ENCODE measurements at places on chromosomes 13 and 19. TPM values are rescaled to one million over a fixed set of nuclear protein-coding genes. Genes with fewer than 3 reads are reported as not detected.

The OR7D2 gene
- total RNA-seq: 0.16 TPM

The THSD8 gene
- total RNA-seq: 2.7 TPM

The PGLYRP1 gene
- total RNA-seq: not detected

The FCAR gene
- not detected for total RNA-seq

The ACTMAP gene
- 7.4 TPM for total RNA-seq

The PRSS57 gene
- total RNA-seq: not detected

The SLAIN1 gene
- 8.0 TPM for total RNA-seq

The KCNRG gene
- not detected for total RNA-seq

The PTPRS gene
- total RNA-seq: 40.0 TPM

The ZNF540 gene
- 6.9 TPM for total RNA-seq

DNA sequence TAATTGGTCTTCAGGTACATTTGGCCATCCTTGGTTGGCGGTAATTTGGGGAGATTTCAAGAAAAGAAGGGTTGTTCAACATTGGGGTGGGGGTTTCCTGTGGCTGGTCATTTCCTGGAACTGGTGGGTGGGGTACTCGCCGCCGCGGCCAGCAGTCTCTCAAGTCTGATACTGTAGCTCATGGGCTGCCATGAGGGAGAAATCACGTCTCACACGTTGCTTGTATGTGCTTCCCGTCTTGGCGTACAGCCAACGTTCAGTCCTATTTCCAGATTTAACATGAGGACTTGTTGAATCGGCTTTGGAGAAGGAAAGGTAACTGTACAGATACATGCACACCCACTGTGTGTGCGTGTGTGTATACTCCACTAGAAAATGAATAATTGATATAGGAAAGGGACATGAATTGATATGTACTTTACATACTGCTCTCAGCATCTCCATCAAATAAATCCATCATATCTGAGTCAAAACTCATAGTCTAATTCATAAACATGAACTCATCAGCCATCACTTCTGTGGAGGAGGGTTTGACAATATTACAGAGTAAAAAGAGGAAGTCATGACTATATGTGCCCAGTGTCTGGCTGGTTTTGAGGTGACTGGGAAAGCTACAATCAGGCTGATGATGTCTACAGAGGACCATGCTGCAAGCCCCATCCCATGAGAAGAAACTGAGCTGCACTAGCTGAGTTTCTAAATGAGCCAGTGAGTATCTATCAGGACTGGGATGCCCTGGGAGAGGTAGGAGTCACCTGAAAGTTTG is 418.1 kb downstream of the TSHZ3 start:
- peaks cover 49% of the 10 kb centered on the region for H3K27me3 ChIP-seq
- H3K4me3 ChIP-seq: no peak overlapping the region
- H3K36me3 ChIP-seq: no peaks in the 10 kb centered on the region
- H3K4me1 ChIP-seq: no peaks in the 10 kb centered on the region
- DNase-seq: no peak

DNA sequence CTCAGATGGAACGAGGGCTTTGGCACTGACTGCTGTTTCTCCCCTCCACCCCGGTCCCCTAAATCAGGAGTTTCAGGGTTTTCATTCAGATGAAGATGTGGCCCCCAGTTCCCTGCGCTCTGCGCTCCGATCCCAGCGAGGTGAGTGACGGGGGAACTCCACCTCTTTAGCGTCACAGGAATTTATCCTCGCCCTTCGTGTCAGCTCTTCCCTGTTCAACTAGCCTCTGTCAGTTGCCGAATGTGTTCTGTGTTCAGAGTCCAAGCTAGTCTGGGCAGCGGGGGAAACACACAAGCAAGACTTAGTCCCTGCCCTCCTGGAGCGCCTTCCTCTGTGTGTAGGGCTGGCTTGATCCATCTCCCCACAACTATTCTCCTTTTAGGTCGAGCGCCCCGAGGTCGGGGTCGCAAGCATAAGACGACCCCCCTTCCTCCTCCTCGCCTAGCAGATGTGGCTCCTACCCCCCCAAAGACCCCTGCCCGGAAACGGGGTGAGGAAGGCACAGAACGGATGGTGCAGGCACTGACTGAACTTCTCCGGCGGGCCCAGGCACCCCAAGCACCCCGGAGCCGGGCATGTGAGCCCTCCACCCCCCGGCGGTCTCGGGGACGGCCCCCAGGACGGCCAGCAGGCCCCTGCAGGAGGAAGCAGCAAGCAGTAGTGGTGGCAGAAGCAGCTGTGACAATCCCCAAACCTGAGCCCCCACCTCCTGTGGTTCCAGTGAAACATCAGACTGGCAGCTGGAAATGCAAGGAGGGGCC is 1.8 kb downstream of the KMT2B start:
- peak overlapping the region; percentile 8 for H3K27ac ChIP-seq
- H3K4me1 ChIP-seq: peaks cover 47% of the 10 kb centered on the region
- H3K4me3 ChIP-seq: peak overlapping the region; percentile 96
- no peaks in the 10 kb centered on the region for H3K27me3 ChIP-seq

DNA sequence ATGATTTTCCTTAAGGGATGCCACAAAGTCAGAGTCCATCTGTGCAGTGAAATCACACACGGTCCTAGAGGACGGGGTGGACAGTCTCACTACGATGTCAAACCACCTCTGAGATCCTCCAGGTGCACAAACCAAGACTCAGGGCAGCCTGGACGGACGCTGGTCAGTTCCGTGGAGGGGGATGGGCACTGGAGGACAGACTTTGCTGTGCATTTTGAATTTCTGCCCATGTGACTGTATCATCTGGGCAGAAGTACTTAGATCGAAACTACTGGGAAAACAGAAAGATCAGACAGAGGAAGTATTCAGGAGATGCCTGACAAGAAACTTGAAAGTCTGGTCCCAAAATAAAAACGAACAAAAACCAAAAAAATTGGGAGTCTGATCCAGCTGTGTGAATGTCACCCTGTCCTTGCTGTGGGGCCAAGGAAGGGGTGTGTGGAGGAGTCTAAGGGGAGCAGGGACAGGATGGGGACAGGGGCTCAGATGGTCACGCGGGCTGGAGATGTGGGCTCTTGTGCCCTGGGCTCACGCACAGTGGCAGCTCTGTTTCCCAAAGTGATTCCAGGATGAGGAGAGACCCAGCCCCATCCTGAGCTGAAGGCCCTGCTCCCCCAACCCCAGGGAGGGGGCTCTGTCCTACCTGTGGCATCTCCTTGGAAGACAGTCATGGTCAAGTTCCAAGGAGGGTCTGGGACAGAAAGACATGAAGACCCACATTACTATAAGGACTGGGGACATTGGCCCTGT is 1.5 kb downstream of the SIGLEC8 start:
- H3K27ac ChIP-seq: no peak overlapping the region
- H3K27me3 ChIP-seq: peaks cover 92% of the 10 kb centered on the region
- H3K36me3 ChIP-seq: no peaks in the 10 kb centered on the region
- H3K4me3 ChIP-seq: no peak overlapping the region
- no peak for DNase-seq
- no peaks in the 10 kb centered on the region for H3K4me1 ChIP-seq

GRCh38 chr13:95957331-95957730 is 95.9 kb downstream of the UGGT2 start:
- peaks cover 34% of the 10 kb centered on the region for H3K36me3 ChIP-seq
- no peaks in the 10 kb centered on the region for H3K4me1 ChIP-seq
- DNase-seq: no peak
- H3K4me3 ChIP-seq: no peak overlapping the region
- H3K27ac ChIP-seq: no peak overlapping the region

DNA sequence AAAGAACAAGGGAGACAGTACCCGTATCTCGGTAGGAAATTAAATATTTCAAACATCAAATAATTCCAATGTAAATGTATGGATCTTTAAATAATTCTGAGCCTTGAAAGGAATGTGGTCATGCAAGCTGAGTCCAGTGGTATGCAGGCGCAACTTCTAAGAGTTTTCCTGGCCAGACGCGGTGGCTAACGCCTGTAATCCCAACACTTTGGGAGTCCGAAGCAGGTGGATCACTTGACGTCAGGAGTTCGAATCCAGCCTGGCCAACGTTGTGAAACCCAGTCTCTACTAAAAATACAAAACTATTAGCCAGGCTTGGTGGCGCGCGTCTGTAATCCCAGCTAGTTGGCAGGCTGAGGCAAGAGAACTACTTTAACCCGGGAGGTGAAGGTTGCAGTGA is 1.1 kb upstream of the ZNF845 start:
- peaks cover 23% of the 10 kb centered on the region for H3K4me1 ChIP-seq
- peak overlapping the region; percentile 82 for H3K27ac ChIP-seq
- H3K4me3 ChIP-seq: peak overlapping the region; percentile 95
- DNase-seq: no peak
- H3K36me3 ChIP-seq: no peaks in the 10 kb centered on the region
- peaks cover 15% of the 10 kb centered on the region for H3K27me3 ChIP-seq

GRCh38 chr13:95420501-95420900 is 119.2 kb upstream of the ABCC4 start:
- H3K36me3 ChIP-seq: no peaks in the 10 kb centered on the region
- H3K4me1 ChIP-seq: no peaks in the 10 kb centered on the region
- H3K27ac ChIP-seq: no peak overlapping the region

- H3K27ac ChIP-seq: no peak overlapping the region
- DNase-seq: no peak
- H3K4me3 ChIP-seq: no peak overlapping the region
- no peaks in the 10 kb centered on the region for H3K4me1 ChIP-seq
Observed at GRCh38 chr13:99153219-99153618, 47.4 kb upstream of the UBAC2 start.

- no peak overlapping the region for H3K27ac ChIP-seq
- DNase-seq: no peak
- H3K4me3 ChIP-seq: no peak overlapping the region
- no peaks in the 10 kb centered on the region for H3K27me3 ChIP-seq
- no peaks in the 10 kb centered on the region for H3K4me1 ChIP-seq
Observed at GRCh38 chr13:39967199-39967959, 311.9 kb downstream of the COG6 start.

GRCh38 chr13:70107498-70108281 is at the start of gene ATXN8OS:
TSS of gene ATXN8OS (plus strand) at chr13:70107826.
- peaks cover 34% of the 10 kb centered on the region for H3K27me3 ChIP-seq
- DNase-seq: no peak

DNA sequence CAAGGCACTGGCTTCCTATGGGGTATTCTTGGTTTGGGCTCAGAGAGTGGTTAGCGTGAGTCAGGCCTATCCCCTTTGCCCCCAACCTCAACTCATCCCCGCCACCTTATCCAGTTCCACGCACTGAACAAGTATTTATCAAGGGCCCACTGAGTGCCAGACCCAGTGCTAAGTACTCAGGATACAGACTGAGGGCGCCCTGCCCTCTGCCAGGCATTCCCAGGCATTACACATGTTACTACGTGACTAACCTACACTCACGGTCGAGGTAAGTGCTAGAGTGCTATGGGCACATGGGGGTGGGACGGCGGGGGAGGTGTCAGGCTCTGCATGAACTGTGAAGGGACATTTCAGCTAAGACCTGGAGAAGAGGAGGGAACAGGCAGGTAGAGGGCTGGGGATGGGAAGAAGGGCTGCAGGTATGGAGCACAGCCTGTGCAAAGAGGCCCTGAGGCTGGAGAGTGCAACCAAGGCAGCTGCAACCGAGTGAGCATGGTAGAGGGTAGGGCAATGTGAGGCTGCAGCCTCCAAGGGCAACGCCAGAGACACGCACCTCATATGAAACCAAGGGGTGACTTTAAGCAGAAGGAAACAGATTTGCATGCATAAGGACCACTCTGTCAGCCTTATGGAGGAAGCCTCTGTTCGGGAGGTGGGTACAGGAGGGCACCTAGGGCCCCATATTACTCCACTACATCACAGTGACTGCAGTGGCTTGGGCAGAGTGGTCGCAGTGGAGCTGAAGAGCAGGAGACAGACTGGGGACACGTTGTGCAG is 22.5 kb downstream of the DHRS12 start:
- DNase-seq: no peak
- H3K27ac ChIP-seq: no peak overlapping the region
- H3K27me3 ChIP-seq: no peaks in the 10 kb centered on the region
- peaks cover 21% of the 10 kb centered on the region for H3K4me1 ChIP-seq
- no peak overlapping the region for H3K4me3 ChIP-seq

DNA sequence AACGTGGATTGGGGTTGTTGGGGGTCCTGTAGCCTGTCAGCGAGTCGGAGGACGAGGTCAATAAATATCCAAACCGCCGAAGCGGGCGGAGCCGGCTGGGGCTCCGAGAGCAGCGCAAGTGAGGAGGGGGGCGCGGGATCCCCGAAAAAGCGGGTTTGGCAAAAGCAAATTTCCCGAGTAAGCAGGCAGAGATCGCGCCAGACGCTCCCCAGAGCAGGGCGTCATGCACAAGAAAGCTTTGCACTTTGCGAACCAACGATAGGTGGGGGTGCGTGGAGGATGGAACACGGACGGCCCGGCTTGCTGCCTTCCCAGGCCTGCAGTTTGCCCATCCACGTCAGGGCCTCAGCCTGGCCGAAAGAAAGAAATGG is 754 bp upstream of the SIX5 start:
- peaks cover 58% of the 10 kb centered on the region for H3K4me1 ChIP-seq
- DNase-seq: no peak
- peaks cover 28% of the 10 kb centered on the region for H3K36me3 ChIP-seq
- peak overlapping the region; percentile 93 for H3K27ac ChIP-seq
- H3K4me3 ChIP-seq: peak overlapping the region; percentile 85
- H3K27me3 ChIP-seq: no peaks in the 10 kb centered on the region
